ENCODE measurements at places on chromosomes 5 and 9. TPM values are rescaled to one million over a fixed set of nuclear protein-coding genes. Genes with fewer than 3 reads are reported as not detected.

The ORM2 gene
- 3.4 TPM for total RNA-seq

The SPINK4 gene
- total RNA-seq, result not detected

The FYB1 gene
- total RNA-seq, result 31.0 TPM

The SPAAR gene
- 12.2 TPM for total RNA-seq

The RLN2 gene
- 0.61 TPM for total RNA-seq

The RLN1 gene
- total RNA-seq, result not detected

The OTP gene
- not detected for total RNA-seq

The AKNA gene
- total RNA-seq, result 48.8 TPM

The WDR55 gene
- 24.2 TPM for total RNA-seq

The CANX gene
- total RNA-seq, result 245 TPM

The PTGER4 gene
- total RNA-seq, result 44.2 TPM

The NOXA1 gene
- total RNA-seq, result 20.1 TPM

DNA sequence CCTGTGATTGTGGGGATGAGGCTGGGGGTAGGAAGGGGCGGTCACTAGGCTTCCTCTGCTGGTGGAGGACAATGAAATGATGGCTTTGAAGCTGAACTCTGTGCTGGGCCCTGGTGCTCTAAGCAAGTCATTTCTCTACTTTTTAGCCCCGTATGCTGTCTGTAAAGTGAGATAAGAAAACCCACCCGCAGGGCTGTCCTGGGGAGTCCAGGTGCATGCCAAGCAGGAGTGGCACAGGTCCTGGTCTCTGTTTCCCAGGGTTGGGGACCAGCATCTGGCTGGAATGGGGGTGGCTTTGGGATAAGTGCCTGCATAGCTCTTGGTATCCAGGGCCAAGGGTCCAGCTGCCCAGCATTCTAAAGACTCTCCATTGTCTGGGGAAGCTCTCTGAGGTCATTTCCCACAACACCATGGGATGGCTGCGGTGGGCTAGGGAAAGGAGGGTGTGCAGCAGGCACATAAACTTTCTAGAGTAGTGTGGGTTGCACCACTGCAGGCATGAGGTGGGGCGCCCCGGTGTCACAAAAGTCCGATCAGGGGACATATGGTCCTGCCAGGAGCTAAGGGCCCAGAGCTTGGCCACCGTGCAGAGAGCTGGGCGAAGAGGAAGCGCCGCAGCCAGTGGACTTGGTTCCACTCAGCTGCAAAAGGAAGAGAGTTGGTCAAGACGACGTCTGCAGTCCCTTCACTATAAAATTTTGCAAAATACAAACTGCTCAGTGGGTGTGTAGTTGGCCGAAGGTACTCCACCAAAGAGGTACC is 25.6 kb upstream of the GTF3C5 start:
- peak; percentile 22 for DNase-seq

GRCh38 chr9:677461-678097 is 163.9 kb upstream of the DMRT1 start:
- DNase-seq, result no peak

DNA sequence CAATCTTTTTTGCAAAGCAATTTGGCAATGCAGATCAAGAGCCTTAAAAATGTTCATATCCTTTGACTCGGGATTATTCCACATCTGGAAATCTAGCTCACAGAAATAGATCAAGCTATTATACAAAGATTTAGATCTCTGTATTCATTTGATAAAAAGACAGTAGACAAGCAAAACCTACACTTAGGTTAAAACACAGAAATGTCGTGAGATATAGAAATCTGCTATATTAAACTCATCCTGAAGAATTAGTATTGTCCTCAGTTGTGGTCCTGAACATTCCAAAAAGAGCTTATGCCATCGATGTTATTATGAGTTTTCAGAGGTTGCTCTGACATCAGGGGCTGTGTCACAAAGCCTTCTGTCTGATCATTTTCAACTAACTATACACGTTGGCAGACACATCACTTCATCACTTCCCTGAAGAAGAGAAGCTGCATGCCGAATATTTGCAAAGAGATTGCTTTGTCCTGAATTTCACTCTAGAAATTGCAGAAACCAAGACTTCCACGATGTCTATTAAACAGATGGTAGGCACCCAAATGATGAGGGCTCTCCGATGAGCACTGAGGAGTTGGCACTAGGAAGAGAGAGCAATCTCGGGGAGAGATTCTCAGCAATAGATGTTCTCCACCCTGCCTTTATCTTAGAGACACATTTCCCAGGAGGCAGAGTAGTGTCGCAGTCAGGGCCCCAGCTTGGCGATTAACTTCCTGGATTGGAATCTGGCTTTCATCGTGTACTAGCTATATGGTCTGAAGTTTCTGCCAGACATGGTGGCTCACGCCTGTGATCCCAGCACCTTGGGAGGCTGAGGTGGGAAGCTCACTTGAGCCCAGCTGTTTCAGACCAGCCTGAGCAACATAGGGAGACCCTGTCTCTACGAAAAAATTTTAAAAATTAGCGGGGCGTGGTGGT is 1.9 kb upstream of the UBTD2 start:
- no peak for DNase-seq

GRCh38 chr5:53151713-53152458 is 42.3 kb upstream of the MOCS2 start:
- DNase-seq, result no peak

DNA sequence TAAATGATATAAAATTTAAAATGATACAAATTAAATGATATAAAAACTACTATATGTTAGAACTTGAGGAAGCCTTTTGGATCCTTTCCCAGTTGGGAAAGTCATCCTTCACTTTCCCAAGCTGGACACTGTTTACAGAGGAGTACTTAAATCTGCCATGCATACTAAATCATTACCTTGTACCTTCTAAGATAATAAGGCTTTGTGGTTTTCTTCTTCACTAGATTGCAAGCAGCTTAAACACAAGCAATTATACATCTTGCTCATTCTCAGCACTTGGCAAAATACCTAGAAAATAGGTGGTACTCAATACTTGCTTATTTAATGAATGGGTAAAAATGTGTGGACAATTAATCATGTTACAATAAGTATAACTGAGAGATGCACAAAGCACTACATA is 666.8 kb downstream of the PTPRD start:
- no peak for DNase-seq

GRCh38 chr5:166810721-166811120 is 1480.7 kb upstream of the WWC1 start:
- DNase-seq, result no peak

GRCh38 chr5:141515141-141515540 is 26.3 kb downstream of the PCDHGC5 start:
- no peak for DNase-seq

DNA sequence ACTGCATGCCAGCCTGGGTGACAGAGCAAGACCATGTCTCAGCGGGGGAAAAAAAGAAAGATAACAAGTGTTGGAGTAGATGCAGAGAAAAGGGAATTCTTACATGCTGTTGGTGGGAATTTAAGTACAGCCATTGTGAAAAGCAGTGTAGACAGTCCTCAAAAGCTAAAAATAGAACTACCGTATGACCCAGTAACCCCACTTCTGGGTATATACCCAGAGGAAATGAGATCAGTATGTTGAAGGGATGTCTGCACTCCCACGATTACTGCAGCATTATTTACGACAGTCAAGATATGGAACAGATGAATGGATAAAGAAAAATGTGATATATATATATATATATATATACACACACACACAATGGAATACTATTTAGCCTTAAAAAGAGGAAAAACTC is 225.3 kb upstream of the SLC24A2 start:
- DNase-seq, result no peak

- no peak for DNase-seq
These were observed 24.1 kb upstream of the VLDLR start for GRCh38 chr9:2597483-2597882.

- no peak for DNase-seq
These were observed 399.6 kb downstream of the MED10 start for GRCh38 chr5:5978501-5979376.

GRCh38 chr5:135313405-135313804 is 85.6 kb downstream of the MACROH2A1 start:
- DNase-seq, result no peak

DNA sequence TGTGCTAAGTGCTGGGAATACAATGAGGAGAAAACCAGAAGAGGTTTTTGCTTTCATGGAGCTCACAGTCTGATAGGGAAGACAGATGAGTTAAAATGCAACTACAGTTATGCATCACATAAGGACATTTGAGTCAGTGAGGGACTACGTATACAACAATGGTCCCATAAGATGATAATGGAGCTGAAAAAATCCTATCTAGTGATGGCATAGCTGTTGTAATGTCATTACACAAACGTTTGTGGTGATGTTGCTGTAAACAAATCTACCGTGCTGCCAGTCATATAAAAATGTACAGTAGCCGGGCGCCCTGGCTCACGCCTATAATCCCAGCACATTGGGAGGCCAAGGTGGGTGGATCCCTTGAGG is 110.1 kb upstream of the RAD23B start:
- no peak for DNase-seq

- DNase-seq, result no peak
These were observed 82.7 kb downstream of the ZSWIM6 start for GRCh38 chr5:61414806-61415205.

- DNase-seq, result no peak
These were observed 132.7 kb downstream of the UNC13B start for GRCh38 chr9:35294556-35294955.

GRCh38 chr5:6195711-6196358 is 182.5 kb downstream of the MED10 start:
- no peak for DNase-seq

- no peak for DNase-seq
These were observed 141.7 kb downstream of the WDR70 start for GRCh38 chr5:37520811-37521210.
